ENCODE measurements at places on chromosomes 1 and 21.

DNA sequence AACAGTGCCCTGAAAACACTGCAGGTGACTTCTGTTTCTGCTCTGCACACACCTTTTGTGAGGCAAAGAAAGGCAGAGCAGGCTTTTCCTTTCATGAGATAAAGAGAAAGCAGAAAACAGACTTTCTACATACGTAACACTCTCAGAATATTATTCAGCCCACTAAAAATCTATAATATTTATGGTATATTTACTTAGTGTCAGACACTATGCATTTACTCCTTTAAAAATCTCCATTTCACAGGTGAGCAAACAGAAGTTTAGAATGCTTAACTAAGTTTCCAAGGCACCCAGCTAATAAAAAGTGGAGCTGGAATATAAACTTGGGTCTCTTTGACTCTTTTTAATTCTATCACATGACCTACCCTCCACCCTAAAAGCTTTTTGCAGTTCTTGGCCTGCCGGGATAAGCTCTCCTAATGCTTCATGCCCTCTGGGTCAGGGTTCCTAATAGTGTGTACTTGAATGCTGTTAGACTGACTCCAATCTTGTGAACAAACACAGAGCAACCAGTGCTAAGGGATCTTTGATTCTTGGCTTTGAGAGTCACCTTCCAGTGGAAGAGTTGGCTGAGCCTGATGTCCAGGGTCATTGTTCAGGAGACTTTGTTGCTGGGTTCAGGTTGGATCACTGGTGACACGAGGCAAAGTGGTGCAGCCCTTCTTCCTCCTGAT is 27.2 kb downstream of the PROK1 start:
- no peak overlapping the region for H3K4me3 ChIP-seq
- no peak overlapping the region for H3K27ac ChIP-seq
- H3K4me1 ChIP-seq: no peaks in the 10 kb centered on the region
- DNase-seq: no peak
- no peaks in the 10 kb centered on the region for H3K27me3 ChIP-seq

GRCh38 chr1:235945775-235946570 is 79.3 kb upstream of the LYST start:
- H3K36me3 ChIP-seq: no peaks in the 10 kb centered on the region
- H3K4me3 ChIP-seq: no peak overlapping the region
- DNase-seq: no peak
- no peaks in the 10 kb centered on the region for H3K27me3 ChIP-seq

DNA sequence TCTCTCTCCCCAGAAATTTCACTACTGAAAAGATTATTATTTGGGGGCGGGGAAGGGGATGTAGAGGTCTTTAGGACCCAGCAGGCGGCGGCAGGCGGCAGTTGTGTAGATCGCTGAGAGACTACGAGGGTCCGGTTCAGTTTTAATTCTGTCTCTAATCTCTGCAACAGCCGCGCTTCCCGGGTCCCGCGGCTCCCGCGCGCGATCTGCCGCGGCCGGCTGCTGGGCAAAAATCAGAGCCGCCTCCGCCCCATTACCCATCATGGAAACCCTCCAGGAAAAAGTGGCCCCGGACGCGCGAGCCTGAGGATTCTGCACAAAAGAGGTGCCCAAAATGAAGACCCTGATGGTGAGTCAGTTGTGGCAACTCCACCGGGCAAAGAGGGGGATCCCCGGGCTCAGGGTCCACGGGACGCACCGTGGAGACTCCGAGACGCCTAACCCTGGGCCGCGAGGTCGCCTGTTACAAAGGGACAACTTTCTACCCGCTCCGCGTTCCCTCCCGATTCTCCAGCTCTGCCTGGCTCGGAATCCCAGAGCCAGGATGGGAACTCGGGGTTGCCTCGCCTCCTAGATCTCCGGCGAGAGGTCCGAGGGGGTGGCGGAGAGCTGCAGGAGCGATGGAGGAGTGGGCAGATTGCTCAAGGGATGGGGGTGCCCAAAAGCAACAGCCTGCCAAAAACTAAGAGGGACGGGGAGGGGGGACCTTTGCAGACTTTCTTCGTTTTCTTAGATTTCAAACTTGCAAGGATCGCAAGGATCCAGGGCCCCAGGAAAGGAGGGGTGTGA is at the start of gene ST6GALNAC5:
Gene ST6GALNAC5, plus strand, starts transcription at position 139 of the 789 bp plus-strand sequence.
- no peaks in the 10 kb centered on the region for H3K36me3 ChIP-seq
- peaks cover 3% of the 10 kb centered on the region for H3K4me1 ChIP-seq
- H3K27me3 ChIP-seq: peaks cover 21% of the 10 kb centered on the region
- no peak within 1 kb of the TSS for H3K27ac ChIP-seq
- no peak for DNase-seq

- H3K4me1 ChIP-seq: no peaks in the 10 kb centered on the region
- no peaks in the 10 kb centered on the region for H3K36me3 ChIP-seq
- no peak overlapping the region for H3K4me3 ChIP-seq
- DNase-seq: no peak
These were observed 203.5 kb downstream of the HHAT start for GRCh38 chr1:210532223-210532598.

DNA sequence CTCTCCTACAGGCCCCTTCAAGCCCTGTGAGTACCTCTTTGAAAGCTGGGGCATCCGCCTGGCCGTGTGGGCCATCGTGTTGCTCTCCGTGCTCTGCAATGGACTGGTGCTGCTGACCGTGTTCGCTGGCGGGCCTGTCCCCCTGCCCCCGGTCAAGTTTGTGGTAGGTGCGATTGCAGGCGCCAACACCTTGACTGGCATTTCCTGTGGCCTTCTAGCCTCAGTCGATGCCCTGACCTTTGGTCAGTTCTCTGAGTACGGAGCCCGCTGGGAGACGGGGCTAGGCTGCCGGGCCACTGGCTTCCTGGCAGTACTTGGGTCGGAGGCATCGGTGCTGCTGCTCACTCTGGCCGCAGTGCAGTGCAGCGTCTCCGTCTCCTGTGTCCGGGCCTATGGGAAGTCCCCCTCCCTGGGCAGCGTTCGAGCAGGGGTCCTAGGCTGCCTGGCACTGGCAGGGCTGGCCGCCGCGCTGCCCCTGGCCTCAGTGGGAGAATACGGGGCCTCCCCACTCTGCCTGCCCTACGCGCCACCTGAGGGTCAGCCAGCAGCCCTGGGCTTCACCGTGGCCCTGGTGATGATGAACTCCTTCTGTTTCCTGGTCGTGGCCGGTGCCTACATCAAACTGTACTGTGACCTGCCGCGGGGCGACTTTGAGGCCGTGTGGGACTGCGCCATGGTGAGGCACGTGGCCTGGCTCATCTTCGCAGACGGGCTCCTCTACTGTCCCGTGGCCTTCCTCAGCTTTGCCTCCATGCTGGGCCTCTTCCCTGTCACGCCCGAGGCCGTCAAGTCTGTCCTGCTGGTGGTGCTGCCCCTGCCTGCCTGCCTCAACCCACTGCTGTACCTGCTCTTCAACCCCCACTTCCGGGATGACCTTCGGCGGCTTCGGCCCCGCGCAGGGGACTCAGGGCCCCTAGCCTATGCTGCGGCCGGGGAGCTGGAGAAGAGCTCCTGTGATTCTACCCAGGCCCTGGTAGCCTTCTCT is 23.5 kb downstream of the UBE2T start:
- peaks cover 3% of the 10 kb centered on the region for H3K27me3 ChIP-seq
- no peak overlapping the region for H3K27ac ChIP-seq
- DNase-seq: no peak

GRCh38 chr1:167545349-167545748 is 8.2 kb downstream of the CREG1 start:
- H3K36me3 ChIP-seq: no peaks in the 10 kb centered on the region
- H3K4me3 ChIP-seq: no peak overlapping the region
- H3K27me3 ChIP-seq: no peaks in the 10 kb centered on the region
- DNase-seq: no peak
